ENCODE measurements at places on chromosomes 6 and 20. TPM values are rescaled to one million over a fixed set of nuclear protein-coding genes. Genes with fewer than 3 reads are reported as not detected.

DNA sequence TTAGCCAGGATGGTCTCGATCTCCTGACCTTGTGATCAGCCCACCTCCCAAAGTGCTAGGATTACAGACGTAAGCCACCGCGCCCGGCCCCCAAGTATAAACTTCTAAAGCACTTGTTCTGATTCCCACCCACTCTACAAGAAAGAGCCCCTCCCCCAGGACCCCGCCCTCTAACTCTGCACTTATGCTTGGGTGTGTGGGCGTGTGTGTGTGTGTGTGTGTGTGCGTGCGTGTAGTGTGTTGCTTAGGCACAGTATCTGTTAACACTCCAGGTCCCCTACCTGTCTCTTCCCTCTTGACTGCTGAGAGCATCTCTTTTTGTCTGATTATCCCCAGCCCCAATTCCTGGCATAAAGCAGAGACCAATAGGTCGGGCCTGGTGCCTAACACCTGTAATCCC lies 6.0 kb upstream of the PTCRA start:
- no peak for DNase-seq

DNA sequence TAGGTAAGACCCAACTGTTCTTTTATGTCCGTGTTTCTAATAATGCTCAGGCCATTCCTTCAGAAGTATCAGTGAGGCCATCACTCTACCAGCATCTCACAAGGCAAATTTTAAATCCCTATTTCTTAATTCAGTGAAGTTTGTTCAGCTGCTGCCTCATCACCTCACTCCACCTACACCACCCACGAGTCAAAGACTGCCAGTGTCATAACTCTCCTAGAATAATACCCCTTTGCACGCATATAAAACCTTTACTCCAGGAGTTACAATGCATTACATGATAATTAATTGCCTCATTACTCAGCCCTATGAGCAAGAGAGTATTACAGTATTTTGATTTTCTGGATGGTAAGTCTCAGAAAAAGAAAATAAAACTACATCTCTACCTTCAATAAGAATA lies 793.6 kb downstream of the TFAP2A start:
- DNase-seq = no peak

DNA sequence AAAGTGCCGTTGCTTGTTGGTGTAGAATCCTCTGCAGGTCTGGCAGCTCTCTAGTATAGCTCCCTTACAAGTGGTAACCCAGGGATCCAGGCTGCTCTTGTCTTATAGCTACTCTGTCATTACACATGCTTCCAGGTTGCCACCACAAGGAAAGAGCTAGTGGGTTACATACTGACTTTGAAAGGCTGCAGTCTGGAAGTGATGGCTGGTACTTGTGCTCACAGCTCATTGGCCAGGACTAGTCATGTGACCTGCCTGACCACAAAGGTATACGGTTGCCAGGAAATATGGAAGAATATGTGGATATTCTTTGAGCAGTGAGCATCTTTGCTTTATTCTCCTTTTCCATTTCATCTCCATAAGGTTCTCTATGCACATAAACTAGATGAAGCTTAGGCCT lies 46.0 kb downstream of the RREB1 start:
- no peak for DNase-seq

GRCh38 chr6:163152701-163153100 lies 261.8 kb upstream of the QKI start:
- DNase-seq = no peak

DNA sequence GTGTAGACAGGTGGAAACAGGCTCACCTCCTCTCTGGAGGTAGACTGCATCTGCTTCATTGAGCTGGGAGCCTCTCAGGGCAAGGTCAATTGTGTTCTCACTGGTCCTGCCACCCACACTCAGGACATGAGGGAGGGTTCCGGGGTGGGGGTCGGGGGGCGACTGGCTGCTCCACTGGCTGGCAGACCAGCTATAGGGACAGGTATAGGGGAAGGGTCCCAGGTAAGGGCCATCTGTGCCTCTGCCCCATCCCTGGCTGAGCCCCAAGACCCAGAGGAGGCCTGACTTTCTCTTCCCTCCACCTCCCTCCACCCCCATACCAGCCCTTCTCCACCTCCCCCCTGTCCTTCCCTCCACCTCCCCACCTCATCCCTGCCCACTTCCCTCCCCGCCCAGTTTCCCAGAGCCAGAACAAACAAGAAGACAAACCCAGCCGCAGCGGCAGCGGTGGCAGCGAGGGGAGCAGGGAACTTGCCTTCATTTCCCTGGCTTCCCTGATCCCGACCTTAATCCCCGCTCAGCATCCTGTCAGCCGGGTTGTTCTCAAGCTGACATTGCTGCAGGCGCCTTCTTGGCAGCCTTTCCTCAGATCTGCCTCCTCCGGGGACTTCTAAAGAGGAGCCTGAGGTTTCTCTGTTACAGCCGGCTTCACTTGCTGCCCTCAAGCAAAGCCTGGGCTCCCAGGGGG lies 18.3 kb upstream of the FOXP4 start:
- no peak for DNase-seq

GRCh38 chr20:63065911-63066310 lies 59.1 kb upstream of the BHLHE23 start:
- no peak for DNase-seq

The ID4 gene
- 3.2 TPM for polyA plus RNA-seq

The ZSCAN23 gene
- 6.7 TPM for polyA plus RNA-seq

The SYCP2L gene
- polyA plus RNA-seq = 2.3 TPM

The RAMACL gene
- 0.46 TPM for polyA plus RNA-seq

The KIF25 gene
- 0.99 TPM for polyA plus RNA-seq

Measured in hindlimb muscle (tissue), 1 donor.